ENCODE measurements at places on chromosomes 1 and 21.

DNA sequence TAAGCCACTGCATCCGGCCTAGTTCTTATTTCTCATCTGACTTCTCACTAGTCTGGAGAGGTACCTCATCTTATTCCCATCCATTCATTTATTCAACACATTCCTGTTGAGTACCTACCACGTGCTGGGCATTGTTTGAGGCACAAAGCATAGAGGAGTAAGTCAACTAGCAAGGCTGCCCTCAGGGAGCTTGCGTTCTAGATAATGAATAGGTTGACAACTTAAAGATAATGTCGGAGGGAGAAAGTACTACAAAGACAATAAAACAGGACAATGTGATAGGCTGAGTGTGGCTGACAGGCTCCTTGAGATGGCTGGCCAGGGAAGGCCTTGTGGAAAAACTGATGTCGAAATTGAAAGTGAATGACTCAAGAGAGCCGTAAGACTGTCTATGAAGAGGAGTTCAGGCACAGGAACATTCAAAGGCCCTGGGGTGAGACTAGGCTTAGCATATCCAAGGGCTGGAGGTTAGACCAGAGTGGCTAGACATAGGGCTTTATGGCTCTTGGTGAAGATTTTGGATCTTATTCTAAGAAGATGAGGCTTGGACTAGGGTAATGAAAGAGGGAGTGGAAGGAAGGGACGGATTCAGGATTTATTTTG, 18.3 kb downstream of the SPATA21 start:
- no peak for DNase-seq

- DNase-seq, result peak; percentile 26
These were observed 43.4 kb upstream of the MRPS6 start for GRCh38 chr21:34029743-34030528.

DNA sequence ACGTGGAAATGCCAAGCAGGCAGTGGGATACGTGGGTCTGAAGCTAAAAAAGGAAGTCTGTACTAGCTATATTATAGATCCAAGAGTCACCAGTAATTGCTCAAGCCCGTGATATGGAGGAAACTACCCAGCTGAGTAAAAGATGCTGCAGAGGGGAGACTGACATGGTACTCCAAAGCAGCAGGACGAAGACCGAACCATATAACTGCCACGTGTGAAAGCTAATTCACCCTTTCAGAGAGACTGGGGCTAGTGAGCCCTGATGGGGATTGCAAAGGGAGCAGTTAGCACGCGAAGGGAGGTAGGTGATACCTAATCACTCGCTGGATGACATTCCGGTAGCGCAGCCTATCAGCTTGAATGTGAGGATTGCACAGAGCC, 316 bp downstream of the AP4B1 start:
- no peak for DNase-seq

- DNase-seq, result no peak
These were observed 663.0 kb downstream of the AJAP1 start for GRCh38 chr1:5317391-5317790.

GRCh38 chr1:17117451-17118265, 1.6 kb downstream of the PADI2 start:
- DNase-seq, result no peak
